ENCODE measurements at places on chromosomes 12 and 14.

- DNase-seq = no peak
Measured at GRCh38 chr12:20757-21156, 45.8 kb upstream of the IQSEC3 start.

GRCh38 chr14:91094772-91095171 is 19.1 kb upstream of the DGLUCY start:
- no peak for DNase-seq

DNA sequence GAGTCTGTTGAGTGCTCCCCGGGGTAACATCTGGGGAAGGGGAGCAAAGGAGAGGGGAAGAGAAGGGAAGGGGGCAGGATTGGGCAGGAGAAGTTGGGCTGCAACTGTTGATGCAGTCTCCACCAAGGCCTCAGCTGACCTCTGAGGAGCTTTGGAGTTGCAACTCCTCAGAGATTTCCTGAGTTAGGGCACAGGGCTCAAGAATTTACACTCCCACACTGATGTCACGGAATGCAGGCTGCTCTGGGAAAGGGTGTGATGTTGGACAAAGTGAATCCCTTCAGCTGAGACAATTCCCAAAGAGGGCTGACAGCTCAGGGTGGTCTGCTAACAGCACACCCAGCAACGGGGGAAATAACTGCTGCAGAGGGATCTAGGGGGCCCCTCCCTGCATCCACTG is 295.6 kb downstream of the PCNX1 start:
- no peak for DNase-seq

GRCh38 chr14:44029933-44030332 is 477.1 kb downstream of the FSCB start:
- DNase-seq = no peak

- no peak for DNase-seq
Measured at GRCh38 chr14:65277580-65278270, 134.8 kb upstream of the FUT8 start.

- peak; percentile 37 for DNase-seq
Measured at GRCh38 chr12:52243856-52244614, 11.0 kb downstream of the KRT7 start.

GRCh38 chr14:44803239-44803905 is 158.4 kb downstream of the KLHL28 start:
- no peak for DNase-seq

DNA sequence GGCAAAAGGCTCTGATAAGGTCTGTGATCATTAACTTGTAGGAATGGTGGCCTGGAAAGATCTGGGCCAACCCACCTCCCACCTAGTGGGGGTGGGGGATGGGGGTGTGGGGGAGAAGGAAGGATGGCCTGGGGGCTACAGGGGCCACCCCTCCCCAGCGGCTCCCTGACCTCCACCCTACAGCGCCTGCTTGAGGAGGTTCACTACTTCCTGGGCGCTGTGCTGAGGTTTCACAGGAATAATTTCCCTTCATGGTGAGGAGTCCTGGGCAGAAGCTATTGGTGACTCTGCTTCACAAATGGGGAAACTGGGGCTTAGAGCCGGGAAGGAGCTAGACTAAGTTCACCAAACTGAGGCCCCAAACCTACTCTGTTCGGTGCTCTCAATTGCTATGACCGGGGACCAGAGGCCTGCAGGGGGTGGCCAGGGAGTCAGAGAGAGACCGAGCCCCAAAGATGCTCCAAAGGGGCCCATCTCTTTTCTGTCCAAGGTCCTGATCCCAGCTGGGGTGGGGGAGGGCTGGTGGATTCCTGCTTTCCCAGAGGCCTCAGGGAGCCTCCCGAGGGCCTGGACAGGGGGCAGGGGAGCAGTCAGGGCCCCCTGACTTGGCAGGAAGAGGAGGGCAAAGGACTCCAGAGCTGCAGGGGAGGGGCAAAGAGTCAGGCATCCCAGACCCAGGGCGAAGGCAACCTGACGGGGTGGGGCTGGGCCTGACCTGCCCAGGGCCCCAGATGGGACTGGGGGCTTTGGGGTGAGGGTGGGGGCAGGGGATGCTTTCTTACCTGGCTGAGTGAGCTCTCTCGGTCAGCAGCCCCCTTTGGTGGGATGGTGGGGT is 1.7 kb downstream of the HNF1A start:
- DNase-seq = no peak

GRCh38 chr12:26978801-26979200 is 35.4 kb downstream of the TM7SF3 start:
- no peak for DNase-seq

GRCh38 chr12:121620333-121620891 is 5.9 kb upstream of the ORAI1 start:
- no peak for DNase-seq

DNA sequence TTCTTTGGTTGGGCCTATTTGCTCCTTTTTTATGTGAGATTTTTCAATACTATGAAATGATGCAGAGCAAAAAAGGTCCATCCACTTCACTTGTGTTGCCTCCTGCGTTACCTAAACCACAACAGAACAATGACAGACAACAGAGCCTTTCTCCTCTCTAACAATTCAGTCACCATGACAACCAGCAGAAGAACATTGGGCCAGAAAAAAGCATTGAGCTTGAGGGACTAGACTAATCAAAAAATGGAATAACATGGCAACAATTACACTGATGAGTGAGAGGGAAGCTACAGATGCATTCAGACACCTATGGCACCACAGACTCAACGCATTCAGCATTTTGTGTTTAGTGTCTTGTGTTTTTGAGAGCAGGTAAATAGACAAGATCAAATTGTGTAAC is 44.6 kb upstream of the PTCSC3 start:
- no peak for DNase-seq

DNA sequence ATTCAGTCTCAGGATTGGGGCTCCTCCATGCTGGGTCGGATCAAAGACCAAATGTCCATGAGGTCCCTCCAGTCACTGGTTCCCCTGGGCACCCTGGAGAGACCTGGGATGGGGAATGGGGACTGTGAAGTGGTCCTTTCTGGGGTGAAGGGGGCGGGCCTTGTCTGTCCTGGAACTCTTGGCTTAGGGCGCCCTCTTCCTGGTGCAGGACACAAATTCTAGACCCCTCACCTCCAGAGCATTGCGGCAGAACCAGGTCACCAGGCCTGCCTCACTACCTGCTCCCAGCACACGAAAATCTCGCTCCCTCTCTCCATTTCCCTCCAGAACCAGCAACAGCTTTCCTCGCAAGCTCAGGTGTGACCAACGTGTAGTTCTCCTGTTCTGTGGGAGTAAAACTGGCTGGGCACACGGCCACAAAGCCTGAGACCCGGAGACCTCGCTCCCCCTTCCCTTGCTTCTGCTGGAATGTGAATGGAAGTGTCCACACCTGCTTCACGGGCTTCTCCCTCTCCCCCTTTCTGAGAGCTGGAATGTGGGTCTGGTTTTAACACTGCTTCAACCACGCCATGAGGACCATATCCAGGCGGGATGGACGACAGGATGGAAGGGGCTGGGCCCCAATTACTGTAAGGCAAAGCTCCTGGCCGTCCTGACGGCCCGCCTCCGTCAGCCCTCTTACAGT is 112.7 kb downstream of the SCARB1 start:
- DNase-seq = no peak

GRCh38 chr12:593396-594270 is 69.6 kb downstream of the NINJ2 start:
- no peak for DNase-seq

DNA sequence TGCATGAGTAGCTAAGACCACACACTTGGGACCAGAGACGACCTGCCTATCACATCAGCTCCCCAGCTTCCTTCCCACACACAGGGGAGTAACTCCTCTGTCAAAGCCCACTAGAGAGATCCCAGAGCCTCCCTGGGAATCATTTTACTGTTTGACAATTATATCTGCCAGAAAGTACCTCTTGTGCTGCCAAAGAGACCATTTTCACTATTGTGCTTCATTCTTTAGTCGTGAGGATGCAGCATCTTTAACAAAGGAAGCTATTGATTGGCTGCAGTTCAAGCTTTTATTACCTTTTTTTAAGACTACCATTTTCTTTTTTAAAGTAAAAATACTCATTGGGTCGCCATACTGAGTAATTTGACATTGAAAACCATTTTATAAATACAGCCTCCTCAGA is 194.5 kb upstream of the RGS6 start:
- DNase-seq = no peak

DNA sequence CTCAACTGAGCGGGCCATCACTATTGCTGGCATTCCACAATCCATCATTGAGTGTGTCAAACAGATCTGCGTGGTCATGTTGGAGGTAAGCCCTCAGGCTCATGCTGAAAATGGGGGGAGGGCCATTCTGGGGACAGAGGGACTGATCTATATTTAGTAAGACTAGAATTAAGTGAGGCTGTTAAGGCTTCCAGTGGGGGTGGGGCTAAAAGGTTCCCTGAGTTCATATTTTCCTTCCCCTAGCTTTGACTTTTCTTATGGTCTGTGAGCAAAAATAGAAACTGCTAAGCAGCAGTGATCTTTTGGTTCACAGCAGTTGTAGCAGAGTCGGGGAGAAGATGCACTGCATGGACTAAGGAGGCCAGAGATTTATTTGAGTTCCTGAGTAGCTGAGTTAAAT is 9.2 kb downstream of the PCBP2 start:
- no peak for DNase-seq

- no peak for DNase-seq
Measured at GRCh38 chr14:28830115-28830534, 63.5 kb downstream of the FOXG1 start.

DNA sequence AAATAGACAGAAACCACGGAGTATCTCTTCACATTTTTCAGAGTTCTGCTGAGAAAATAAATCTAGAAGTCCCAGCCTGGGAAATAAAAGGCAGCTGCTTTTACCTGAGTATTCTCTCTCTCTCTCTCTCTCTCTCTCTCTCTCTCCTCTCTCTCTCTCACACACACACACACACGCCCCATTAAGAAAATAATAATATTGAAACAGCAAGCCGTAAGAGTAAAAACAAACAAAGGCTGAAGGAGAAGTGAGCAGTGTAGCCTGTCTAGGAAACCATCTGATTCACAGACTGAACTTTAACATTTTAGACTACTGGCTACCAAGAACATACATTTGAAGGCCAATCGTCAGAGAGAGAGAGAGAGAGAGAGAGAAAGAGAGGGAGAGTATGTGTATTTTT is 8.4 kb downstream of the PTHLH start:
- DNase-seq = no peak

DNA sequence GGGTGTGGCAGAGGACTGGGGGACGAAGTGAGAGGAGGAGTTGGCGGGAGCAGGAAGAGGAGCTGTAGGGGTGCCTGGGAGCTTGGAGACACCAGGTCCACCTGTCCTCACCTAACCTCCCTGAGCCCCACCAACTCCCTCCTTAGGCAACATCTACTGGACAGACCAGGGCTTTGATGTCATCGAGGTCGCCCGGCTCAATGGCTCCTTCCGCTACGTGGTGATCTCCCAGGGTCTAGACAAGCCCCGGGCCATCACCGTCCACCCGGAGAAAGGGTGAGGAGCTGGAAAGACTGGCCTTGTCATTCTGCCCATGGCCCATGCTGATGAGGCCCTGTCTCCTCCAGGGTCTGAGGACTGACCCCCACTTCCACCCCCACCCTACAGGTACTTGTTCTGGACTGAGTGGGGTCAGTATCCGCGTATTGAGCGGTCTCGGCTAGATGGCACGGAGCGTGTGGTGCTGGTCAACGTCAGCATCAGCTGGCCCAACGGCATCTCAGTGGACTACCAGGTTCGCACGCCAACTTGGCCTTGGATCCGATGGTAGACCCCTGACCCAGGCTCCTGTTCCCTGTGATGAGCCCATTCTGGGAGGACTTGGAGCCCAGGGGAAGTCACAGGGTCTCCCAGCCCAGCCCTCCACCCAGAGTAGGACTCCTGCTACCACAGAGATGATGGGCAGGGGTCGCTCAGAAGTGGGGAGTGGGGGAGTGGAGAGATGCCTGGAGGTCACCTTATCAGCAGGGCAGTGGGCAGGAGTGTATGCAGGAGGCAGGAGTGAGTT is 32.5 kb upstream of the NXPH4 start:
- no peak for DNase-seq

GRCh38 chr14:94867209-94867608 is 97.3 kb upstream of the GSC start:
- no peak for DNase-seq

DNA sequence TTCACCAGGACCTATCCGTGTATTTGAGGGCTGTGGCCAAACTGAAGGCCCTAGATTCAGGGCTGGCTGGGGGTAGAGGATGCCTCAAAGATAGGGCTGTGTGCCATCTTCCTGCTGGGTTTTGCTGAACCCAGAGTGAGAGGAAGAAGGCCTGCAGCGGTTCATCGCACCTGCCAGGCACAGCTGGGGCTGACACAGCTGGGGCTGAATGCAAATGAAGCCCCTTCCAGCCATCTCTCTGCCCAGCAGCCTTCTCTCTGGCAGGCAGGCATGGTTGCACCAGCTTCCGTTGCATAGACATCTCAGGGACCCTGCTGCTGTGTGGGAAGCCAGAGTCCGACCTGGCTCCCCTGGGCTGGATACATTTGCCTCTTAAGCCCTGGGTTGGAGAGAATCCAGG is 152.4 kb downstream of the TSPAN9 start:
- no peak for DNase-seq

DNA sequence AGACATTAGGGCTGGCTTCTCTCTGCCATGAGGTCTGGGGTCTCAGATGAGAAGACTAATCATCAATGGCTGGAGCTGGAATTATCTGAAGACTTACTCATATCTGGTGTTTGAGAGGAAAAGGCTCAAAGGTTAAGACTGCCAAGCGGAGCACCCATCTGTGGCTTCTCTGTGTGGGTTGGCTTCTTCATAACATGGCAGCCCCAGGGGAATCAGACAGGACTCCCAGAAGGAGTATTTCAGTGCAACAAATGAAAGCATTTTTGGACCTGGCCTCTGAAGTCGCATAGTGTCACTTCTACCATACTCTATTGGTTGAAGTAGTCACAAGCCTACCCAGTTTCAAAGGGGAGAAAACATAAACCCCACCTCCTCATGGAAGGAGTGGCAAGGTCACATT is 171.8 kb upstream of the KRR1 start:
- DNase-seq = no peak

DNA sequence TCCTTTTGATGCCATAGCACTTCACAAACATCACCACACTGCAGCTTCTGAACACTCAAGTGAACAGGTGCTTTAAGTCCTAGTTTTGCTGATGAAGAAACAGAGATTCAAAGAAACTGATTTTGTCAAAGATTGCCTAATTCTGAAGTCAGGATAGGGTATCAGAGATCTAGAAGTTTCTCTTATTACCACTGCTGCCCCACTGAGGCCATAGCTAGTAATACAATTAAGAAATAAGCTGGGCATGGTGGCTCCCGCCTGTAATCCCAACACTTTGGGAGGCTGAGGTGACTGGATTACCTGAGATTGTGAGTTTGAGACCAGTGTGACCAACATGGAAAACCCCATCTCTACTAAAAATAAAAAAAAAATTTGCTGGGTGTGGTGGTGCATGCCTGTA is 458.3 kb upstream of the SEL1L start:
- DNase-seq = no peak

DNA sequence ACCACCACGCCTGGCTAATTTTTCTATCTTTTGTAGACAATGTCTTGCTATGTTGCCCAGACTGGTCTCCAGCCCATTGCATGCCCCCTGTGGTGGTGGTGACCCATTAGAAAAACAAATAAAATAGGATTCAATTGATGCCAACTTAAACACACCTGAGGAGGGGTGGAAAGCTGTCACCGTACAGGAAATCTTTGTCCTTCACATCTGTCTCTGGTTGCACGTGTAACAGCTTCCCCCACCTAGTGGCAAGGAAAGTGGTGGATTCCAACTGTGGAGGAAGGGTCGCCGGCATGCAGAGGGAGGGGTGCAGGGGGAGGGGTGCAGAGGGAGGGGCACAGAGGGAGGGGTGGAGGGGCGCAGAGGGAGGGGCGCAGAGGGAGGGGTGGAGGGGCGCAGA is 26.1 kb upstream of the GPR68 start:
- DNase-seq = no peak

Data from esophagus squamous epithelium (tissue), 5 donors.